Tongue (tissue), 3 donors: ENCODE measurements at places on chromosomes 13 and 19. TPM values are rescaled to one million over a fixed set of nuclear protein-coding genes. Genes with fewer than 3 reads are reported as not detected.

DNA sequence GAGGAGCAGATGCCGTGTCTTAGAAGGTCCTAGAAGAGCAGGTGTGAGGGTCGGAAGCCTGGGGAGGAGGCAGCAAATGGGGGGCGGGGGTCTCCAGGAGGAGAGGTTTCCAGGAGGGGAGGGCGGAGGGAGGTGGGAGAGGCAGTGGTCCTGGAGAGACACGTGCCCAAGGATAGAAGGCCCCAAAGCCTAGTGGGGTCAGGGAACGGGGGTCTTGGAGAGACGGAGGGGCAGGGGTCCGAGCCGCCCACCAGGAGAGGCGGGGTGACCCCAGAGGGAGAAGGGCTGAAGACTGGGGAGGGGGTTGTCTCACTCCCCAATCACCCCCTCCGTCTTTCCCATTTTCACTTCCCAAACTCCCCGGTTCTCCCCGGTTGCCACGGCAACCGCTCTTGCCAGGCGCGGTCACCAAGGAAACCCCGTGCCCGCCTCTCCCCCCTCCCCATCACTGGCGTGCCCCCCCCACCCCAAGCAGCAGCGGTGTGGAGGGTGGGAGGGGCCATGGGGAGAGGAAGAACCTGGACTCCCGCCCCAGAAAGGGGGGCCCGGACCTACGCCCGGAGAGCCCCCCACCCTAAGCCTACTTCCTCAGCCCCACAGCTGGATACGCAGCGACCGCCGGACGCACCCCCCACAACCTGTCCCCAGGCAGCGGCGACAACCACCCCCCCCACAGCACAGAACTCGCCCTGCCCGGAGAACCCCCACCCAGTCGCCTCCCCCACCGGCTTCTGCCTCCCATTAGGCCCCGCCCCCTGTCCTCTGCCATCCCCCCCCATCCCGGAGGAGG is 988 bp downstream of the LRRC4B start:
- no peak for DNase-seq

The ZNF547 gene
- 4.9 TPM for total RNA-seq

The SPRED3 gene
- total RNA-seq, result 0.21 TPM

The TPTE2 gene
- total RNA-seq, result not detected

DNA sequence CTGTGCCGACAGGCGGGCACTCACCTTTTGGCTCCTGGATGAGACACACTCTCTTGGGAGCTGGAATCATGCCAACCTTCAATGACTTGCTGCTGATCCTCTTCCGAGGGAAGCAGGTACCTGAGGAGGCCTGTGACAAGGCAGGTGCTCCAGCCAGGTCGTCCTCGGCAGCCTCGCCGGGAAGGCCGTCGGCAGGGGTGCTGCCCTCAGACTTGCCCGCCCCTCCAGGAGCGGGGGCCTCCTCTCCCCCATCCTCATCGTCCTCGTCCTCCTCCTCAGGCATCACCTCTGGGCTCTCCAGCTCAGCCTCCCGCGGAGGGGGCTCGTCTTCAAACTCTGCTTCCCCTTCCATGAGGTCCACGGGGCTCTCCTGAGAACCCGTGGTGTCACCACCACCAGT is 29.2 kb downstream of the SUGP2 start:
- no peak for DNase-seq

GRCh38 chr13:79336966-79337365 is 69.1 kb downstream of the RBM26 start:
- no peak for DNase-seq

The PALM gene
- 52.9 TPM for total RNA-seq

- no peak for DNase-seq
Measured at GRCh38 chr19:18883526-18884304, 12.2 kb downstream of the CERS1 start.

- DNase-seq, result no peak
Measured at GRCh38 chr13:72804301-72804700, 22.4 kb downstream of the PIBF1 start.

GRCh38 chr19:36527341-36527740 is 730 bp downstream of the ZNF260 start:
- DNase-seq, result peak; percentile 16

GRCh38 chr19:16184665-16185122 is 516 bp upstream of the FAM32A start:
- no peak for DNase-seq

GRCh38 chr13:50866817-50867636 is 23.5 kb upstream of the DLEU7 start:
- no peak for DNase-seq

DNA sequence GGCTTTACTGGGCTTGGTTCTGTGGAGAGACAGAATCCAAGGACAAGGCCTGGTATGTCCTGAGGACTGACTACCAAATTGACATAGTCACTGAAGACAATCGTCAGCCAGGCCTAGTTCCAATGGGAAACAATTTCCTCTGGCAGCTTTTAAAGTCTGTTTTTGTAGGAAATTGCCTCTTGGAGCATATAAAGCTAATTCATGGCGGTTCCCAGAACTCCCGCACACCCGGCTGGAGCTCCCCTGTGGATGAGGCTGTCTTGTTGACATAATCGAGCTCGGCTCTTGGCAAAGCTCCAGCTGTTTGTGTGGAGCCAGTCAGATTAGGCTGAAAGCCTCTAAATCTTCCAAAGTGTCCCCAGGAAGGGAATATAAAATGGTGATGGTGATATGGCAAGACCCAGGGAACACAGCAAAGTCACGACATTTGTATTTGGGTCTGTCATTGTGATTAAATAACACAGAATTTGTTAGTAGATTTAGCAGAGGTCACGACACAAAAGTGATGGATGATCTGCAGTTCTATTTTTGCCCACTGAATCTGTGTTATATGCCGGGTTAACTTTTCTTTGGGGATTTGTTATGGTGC is 395.0 kb downstream of the PCDH9 start:
- DNase-seq, result peak; percentile 72

GRCh38 chr13:93398167-93399035 is 171.8 kb downstream of the GPC6 start:
- peak; percentile 50 for DNase-seq

DNA sequence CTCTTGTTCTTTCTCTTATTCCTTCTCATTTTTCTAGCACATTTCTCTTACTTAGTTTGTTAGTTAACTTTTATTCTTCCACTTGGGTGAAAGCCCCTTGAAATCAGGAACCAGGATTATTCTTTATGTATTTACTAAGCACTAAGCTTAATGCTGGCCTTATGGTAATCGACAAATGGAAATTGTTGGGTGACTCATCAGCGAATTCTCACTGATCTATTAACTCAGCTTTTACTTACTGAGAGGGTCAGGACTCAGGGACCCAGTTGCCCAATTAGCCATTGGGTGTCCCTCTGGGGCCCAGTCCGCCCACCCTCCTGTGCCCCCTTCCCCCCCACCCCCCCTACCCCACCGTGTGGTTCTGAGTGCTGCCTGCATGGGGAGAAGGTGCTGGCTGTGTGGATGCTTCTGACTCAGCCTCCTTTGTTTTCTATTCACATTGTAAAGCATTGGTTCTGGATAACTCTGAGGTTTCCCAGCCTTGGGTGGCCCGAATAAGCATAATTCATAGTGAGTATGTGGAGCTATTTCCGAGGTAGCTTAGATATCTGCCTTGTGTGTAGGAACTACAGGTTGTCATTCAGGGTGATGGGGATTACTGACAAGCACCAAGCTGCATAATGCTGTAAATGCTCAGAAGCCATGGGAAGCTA is 240.9 kb downstream of the FGF9 start:
- no peak for DNase-seq

The FFAR3 gene
- not detected for total RNA-seq

DNA sequence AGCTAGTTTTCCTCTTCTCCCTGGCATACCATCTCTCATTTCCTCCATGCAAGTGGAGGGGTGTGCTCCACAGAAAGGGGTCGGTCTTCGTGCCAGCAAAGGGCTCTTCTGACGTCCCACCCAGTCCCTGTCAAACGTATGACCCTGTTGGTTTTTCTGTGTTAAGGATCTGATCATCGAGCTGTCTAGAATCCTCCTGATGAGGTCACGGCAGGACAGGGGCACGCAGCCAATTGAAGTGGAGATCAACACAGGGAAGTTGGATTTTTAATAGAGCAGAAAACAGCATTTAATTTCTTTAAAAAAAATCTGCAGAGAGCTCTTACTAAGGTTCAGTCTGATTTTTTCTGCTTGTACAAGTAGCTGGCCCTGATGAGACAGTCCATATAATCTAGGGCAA is 339.4 kb downstream of the TEX29 start:
- DNase-seq, result no peak

- DNase-seq, result no peak
Measured at GRCh38 chr13:67343777-67344176, 113.6 kb upstream of the PCDH9 start.

The LRRC8E gene
- total RNA-seq, result 3.8 TPM

GRCh38 chr19:17948931-17949930 is 16.4 kb downstream of the CCDC124 start:
- no peak for DNase-seq

- no peak for DNase-seq
Measured at GRCh38 chr13:53101883-53102282, 73.3 kb downstream of the OLFM4 start.
